ENCODE measurements at places on chromosomes 6 and 20.
A peak's percentile ranks its signal among the peaks of the same experiment; 100 is the strongest.

- DNase-seq: no peak
Observed at GRCh38 chr20:36097337-36098151, 57.0 kb upstream of the EPB41L1 start.

DNA sequence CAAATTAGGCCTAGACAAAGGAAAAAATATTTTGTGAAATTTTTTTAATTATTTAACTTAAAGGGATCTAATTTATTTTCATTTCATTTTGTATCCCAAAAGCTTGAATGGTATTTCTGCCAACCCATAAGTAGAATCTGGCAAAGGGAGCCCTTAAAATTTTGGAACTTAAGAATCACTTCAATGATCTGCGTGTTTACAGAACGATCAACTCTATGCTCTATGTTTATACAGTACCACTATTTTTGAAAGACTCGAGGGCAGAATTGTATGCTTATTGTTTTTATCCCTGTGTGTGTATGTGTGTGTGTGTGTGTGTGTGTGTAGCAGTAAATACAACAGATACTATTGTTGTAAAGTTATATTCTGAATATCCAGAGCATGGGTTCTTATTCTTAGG lies 39.2 kb downstream of the METTL24 start:
- no peak for DNase-seq

GRCh38 chr20:31839782-31840487 lies 5.5 kb downstream of the FOXS1 start:
- no peak for DNase-seq

DNA sequence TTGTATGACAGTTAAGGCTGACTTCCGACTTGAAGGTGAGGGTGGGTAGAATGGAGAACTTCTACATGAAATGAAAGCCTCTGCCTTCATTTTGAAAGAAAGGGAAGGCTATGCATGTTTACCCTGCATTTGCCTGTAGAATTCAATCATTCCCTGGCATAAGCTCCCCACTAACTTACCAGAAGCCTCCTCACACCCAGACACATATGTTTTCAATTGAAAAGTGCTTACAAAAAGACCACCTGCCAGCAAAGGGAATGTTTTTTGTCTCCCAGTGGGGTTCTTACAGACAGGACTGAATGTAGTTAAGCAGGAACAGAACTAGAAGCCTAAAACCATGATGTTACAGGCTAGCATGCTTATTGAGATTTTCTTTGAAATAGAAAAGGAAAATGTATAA lies 392.1 kb upstream of the HSF2 start:
- DNase-seq: peak; percentile 26

DNA sequence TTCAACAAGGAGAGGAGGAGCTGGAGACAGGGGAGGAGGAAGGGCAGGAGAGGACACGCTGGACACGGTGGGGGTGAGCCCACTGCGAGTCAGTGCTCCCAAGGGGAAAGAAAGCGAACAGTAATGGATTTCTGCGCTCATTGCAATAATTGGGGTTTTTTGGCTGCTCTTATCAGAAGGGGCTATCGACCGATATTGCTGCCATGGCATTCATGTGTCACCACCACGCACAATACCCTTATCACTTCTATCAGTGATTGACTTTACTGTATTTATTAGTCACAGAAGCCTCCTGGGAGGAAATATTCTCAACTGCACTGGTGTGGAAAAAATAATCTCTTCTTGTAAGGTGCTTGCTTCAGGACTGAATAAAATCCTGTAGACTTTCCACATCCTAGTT lies 55.8 kb downstream of the CEP43 start:
- no peak for DNase-seq

DNA sequence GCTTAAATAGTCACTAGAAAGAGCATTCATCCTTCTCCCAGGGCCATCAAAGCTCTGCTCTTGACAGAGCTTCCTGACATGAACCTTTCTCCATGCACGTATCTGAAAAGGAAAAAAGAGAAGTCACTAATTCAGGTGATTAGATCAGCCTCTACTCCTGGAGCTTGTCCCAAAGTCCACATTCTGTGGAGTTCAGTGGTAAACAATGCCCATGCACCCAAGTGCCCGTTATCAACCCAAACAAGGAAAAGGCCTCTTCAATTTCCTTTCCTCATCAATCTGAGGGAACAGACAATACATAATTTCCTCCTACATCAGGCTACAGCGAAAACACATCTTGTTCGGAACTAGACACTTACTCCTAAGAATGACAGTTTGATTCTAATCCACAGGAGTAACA lies 129.2 kb upstream of the PCSK2 start:
- DNase-seq: no peak

DNA sequence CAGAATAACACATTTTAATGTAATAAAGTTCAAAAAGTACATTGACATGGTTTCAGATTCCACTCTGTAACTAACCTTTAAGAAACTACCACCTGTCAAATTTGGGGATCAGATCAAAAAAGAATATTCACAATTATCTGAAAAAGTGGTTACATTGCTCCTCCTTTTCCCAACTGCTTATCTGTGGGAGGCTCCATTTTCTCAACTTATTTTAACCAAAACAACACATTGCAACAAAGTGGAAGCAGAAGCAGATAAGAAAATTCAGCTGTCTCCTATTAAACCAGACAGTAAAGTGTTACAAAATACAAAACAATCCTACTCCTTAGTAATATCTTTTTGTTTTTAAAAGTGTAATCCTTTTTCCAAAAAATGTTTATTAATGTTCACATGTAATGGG lies 61.4 kb downstream of the PDSS2 start:
- no peak for DNase-seq
